Calu3 (cell line): ENCODE measurements at places on chromosomes 7 and 10.

- no peak for DNase-seq
These were observed 44.2 kb downstream of the PPIF start for GRCh38 chr10:79391231-79392019.

DNA sequence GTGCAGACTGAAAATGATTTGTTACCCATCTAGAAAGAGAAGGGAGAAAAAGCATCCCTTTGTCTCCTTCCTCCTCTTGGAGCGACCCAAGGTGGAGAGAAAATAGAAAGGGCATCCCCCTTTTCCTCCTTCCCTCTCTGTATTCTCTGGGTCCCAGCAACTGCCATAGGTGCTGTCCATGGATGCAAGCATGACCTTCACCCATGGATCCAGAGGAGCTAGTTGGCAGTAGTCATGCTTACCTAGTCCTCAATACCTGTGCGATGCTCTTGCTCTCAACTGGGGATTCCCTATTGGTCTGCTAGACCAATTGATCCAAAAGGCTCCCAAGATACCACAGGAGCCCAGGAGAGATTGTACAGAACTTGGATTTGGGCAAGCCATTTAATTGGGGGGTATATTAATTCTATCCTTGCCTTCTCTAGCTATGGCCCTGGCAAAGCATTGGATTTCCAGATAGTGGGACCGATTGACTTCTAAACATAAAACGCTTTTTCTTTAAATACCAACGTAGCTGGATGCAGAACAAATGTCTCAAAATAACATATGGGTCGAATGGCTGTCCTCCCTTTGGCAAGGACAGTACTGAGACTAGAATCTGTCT, 547.8 kb upstream of the IGFBP3 start:
- DNase-seq, result no peak

- no peak for DNase-seq
These were observed 60.2 kb downstream of the CHST15 start for GRCh38 chr10:124032971-124033886.

- no peak for DNase-seq
These were observed 51.7 kb downstream of the HSPA12A start for GRCh38 chr10:116690356-116691322.

DNA sequence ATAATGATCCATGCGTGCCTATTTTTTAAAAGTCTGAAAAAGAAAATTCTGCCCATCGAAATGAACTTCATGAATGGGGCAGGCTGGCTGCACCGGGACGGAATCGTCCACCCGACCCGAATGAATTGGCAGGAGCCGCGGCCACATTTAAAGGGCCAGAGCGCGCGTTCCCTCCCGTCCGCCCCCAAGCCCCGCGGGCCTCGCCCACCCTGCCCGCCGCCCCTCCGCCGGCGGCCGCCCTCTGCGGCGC, 319 bp upstream of the GATA3 start:
- no peak for DNase-seq

DNA sequence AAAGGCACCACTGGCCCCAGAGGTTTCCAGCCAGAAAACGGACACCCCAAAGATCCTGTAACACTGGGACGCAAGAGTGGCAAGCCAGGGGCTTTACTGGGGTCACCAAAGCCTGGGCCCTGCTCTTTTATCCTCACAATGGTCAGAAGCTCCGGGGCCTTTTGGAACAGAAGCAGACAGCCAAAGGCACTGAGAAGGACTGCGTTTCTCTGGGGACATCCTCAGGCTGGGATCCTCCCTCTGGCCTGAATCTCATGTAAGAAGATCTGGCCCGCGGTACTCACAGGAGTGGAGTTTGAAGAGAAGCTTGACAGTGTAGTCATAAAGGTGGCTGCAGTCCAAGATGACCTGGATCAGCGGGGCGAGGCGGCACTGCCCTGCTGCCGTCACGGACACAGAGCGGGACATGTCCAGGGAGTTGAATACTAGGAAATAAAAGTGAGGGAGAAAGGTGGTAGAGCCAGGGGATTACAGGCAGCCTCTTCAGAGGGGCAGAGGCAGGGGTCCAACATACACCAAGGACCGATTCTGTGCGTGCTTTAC, 81.4 kb downstream of the SPDYE5 start:
- DNase-seq, result no peak

- DNase-seq, result no peak
These were observed 122.0 kb downstream of the AGMO start for GRCh38 chr7:15439853-15440252.

- DNase-seq, result no peak
These were observed 2.2 kb upstream of the LOXL4 start for GRCh38 chr10:98270073-98270740.

DNA sequence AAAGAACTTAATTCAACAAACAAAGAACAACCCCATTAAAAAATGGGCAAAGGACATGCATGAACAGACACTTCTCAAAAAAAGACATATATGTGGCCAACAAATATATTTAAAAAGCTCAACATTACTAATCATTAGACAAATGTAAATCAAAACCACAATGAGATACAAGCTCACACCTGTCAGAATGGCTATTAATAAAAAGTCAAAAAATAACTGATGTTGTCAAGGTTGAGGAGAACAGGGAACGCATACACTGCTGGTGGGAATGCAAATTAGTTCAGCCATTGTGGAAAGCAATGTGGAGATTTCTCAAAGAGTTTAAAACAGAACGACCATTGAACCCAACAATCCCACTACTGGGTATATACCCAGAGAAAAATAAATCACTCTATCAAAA, 19.1 kb downstream of the ZFAND4 start:
- DNase-seq, result no peak

- peak; percentile 72 for DNase-seq
These were observed 25.1 kb downstream of the ZMIZ1 start for GRCh38 chr10:79093658-79094411.

- no peak for DNase-seq
These were observed 185.8 kb downstream of the SDK1 start for GRCh38 chr7:3486841-3487240.

DNA sequence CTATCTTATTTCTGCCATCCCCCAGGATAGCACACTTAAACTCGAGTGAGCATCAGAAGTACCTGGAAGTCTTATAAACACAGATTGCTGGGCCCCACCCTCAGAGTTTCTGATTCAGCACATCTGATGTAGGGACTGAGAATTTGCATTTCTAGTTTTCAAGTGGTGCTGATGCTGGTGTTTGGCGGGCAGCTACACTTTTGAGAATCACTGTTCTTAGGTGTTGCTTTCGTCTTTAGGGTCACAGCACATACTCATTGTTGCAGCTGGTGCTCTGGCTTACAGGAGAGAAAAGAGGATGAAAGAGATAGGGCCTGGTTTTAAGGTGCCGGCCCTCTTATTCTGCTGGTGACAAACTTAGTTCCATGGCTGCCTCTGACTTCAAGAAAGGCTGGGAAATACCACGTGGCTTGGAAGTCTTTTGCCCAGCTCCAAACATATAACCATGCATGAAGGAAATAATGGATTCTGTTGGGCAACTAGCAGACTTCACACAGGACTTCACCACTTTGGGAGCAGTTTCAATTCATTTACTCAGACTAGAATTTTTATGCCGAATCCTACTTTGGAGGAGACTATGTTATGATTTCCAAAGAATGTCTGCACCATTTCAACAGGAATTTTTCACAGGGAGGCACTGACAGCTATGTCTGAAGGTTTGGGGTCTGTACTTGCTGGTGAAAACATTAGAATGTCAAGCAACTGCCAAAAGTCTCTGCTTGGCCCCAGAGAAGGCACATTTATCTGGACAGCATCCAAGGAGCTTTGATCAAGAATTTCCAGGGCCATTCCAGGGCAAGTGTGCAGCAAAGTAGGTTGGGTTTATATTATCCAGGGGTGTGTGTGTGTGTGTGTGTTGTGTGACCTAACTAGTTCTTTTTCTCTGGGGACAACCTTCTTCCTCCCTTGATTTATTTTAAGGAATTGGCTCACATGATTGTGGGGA, 6.9 kb upstream of the MINDY4 start:
- no peak for DNase-seq

GRCh38 chr10:63227207-63227895, 94.2 kb downstream of the NRBF2 start:
- no peak for DNase-seq

DNA sequence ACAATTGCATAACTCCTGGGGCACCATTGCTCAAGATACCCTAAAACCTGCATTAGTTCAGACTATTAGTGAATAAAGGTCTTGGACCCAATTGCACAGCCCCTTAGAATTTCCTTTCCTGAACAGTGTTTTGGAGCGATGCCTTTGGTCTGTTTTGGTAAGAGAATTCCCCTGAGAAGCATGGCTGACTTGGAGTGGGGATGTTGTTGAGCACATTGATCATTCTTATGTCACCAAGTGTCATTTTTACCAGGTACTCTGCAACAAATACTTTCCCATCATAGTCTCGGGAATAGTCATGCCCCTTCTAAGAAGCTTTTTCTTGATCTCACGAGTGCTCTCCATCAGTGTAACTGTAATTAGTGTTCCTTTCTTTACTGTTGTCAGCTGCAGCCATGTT, 229.7 kb downstream of the GFRA1 start:
- DNase-seq, result no peak

DNA sequence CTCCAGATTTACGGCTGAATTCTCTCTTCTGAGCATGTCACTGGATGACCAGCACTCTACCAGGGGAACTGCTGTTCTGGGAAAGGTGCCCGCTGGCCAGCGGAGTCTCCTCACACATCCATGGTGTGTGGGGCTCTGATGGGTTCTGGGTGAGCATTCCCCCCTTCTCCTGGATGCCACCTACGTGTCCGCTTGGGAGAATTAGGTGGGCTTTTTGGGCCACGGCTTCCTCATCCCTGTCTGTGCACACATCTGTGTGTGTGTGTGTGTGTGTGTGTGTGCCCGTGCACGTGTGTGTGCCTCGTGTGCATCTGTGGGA, 163.0 kb downstream of the DNAJB6 start:
- DNase-seq, result no peak

GRCh38 chr7:140267381-140268226, 90.8 kb upstream of the KDM7A start:
- DNase-seq, result no peak

DNA sequence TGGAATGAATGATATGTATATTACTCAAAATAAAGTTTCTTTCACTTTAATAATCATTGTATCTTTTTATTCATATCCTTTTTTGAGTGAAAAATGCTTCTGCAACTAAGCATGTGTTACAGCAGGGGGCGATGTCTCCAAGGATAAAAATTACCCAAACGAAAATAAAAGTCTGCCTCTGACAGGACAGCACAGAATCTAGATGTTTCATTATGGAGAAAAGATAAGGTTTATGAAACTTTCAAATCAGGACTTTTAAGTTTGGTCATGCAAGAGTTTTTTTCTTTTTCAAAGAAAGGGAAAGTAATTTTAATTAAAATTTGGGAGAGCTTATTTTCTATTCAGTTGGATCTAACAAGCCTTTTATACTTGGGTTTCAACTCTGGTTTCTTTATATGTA, 48.4 kb downstream of the TES start:
- peak; percentile 54 for DNase-seq

- no peak for DNase-seq
These were observed 216.3 kb downstream of the SDK1 start for GRCh38 chr7:3517344-3517743.

- DNase-seq, result no peak
These were observed 1293.7 kb upstream of the AUTS2 start for GRCh38 chr7:68304536-68304935.

DNA sequence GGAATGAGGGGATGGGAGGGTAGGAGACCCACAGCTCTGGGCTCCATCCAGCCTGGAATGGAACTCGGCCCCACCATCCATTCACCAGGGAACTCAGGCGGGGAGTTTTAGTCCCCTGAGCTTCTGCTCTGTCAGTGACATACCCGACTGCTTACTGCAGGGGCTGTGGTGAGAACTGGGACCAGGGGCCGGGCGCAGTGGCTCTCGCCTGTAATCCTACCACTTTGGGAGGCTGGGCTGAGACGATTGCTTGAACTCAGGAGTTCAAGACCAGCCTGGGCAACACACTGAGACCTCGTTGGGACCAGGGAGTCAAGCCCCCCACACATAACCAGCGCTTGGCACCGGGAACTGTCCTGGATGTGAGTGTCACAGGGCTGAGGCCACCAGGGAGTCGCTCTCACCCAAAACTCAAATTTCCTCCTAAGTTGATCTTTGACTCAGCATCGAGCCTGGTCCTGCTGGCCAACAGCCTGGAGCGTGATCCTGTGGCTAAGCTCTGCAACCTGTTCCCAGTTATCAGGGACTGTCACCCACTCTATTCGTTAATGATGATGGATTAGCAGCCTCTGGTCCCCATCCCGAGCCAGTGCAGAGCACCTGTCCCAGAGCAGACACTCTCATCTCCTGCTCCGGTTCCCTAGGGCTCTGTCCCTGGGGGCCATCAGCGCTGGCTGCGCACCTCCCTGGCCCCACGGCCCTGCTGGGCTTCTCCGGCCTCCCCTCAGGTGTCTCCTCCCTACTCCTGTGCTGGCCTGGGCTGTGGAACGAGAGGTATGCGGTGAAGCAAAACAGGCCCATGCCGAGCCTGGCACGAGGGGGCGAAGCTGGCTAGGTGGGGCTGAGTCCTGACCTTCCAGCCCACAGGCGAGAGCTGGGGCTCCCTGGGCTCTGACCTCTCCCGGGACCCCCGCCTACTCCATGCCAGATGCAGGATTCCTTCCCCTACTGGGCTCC, 902 bp upstream of the CLDN15 start:
- DNase-seq, result no peak

DNA sequence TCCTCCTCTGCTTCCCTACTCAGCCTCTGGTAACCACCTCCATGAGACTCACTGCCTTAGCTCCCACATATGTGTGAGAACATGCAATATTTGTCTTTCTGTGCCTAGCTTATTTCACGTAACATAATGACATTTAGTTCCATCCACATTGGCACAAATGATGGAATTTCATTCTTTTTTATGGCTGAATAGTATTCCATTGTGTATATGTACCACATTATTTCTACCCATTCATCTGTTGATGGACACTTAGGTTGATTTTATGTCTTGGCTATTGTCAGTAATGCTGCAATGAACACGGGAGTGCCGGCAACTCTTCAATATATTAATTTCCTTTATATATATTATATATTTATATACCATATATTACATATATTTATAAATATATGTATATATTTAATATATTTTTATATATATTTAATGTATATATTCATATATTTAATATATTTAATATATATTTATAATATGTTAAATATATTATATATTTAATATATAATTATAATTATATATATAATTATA, 1046.9 kb downstream of the DNAJB9 start:
- no peak for DNase-seq

DNA sequence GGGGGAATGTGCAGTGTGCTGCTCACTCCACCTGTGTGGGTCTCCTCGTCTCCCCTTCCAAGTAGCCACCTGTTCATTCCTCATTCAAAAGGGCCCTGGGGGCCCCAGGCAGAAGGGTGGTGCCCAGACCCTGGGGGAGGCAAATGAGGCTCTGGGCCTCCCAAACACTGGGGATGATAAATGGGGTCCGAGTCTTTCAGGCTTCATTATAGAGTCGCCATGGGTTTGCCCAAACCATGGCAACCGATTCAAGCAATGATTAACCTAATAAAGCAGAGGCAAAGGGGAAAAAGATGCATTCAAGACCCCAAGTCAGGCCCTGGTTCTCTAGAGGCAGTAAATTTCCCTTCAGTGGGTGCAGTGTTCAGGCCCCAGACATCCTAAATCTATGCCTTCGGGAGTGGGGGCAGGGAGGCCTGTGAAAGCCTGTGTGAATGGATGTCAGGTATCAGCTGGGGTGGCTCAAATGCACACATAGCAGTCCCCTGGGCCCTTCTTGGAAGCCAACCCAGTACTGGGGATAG, 10.4 kb downstream of the NEUROG3 start:
- no peak for DNase-seq
